Gastrocnemius medialis (tissue), 4 donors: ENCODE measurements at places on chromosomes 12 and 14.

DNA sequence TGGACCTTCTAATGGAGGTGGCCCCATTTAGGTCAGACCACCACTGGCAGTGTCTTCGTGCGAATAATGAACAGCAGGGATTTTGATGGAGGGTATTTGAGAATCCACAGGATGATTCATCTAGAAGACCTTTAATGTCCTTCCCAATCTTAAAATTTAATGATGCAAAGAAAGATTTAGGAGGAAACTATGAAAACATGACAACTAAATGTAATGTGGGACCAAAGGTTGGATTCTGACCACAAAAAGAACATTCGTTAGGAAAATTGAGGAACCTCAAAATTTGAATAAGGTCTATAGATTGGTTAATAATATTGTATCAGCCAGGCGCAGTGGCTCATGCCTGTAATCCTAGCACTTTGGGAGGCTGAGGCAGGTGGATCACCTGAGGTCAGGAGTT, 78.2 kb upstream of the TMPO start:
- H3K27me3 ChIP-seq, result no peaks in the 10 kb centered on the region
- no peaks in the 10 kb centered on the region for H3K4me1 ChIP-seq
- no peak overlapping the region for H3K4me3 ChIP-seq

- no peak overlapping the region for H3K27ac ChIP-seq
- no peaks in the 10 kb centered on the region for H3K27me3 ChIP-seq
- H3K4me1 ChIP-seq, result no peaks in the 10 kb centered on the region
- no peaks in the 10 kb centered on the region for H3K36me3 ChIP-seq
Measured at GRCh38 chr14:38297681-38298080, 41.8 kb upstream of the CLEC14A start.

DNA sequence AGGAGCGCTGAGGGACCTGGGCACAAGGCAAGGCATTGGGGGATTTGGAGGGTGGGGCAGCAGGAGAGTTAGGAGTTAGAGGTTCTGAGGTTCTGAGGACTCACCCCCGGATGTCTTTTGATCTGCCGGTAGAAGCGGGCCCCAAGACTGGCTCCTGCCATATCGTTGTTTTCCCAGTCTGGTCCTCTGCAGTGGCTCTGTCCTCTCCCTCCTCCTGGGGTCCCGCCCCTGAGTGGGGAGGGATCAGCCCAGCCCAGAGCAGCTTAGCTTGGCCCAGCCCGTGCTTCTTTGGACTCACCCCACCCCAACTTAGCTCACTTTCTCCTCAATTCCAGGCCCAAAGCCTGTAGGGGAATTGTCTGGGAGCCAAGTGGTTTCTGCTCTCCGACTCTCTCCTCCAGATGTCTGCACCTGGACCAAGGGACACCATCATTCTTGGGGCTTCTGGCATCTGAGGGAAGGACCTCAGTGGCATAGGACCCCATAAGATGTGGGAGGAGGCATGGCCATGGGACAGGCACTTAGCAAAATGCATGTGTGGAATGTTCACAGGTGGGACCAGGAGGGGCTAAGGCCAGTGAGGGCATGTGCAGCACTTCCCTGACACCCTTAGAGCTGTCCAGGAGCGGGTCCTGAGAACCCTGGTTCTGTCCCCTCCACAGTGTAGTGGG, 7.5 kb downstream of the SHMT2 start:
- DNase-seq, result no peak
- peaks cover 20% of the 10 kb centered on the region for H3K4me1 ChIP-seq
- H3K27me3 ChIP-seq, result peaks cover 21% of the 10 kb centered on the region
- no peaks in the 10 kb centered on the region for H3K36me3 ChIP-seq
- H3K4me3 ChIP-seq, result peak overlapping the region; percentile 17

DNA sequence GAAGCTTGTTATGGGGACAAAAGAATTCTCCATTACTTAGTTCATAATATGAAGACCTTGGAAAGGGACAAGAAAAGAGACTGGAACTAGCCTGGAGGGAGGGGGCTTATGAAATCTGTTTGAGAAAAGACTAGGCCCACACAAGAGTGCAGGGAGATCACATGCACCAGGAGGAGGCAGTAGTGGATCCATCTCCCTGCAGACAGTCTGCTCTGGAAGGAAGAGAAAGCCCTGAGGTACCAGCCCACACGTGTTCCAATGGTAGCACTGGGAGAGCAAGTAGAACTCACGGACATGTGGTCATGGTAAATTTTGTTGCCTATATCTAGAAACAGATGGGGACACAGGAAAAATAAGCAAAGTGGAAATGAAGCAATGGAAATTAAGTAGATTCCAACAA, 445.4 kb downstream of the SOX5 start:
- no peak overlapping the region for H3K27ac ChIP-seq
- no peaks in the 10 kb centered on the region for H3K27me3 ChIP-seq
- no peak overlapping the region for H3K4me3 ChIP-seq
- no peaks in the 10 kb centered on the region for H3K36me3 ChIP-seq
- no peaks in the 10 kb centered on the region for H3K4me1 ChIP-seq

DNA sequence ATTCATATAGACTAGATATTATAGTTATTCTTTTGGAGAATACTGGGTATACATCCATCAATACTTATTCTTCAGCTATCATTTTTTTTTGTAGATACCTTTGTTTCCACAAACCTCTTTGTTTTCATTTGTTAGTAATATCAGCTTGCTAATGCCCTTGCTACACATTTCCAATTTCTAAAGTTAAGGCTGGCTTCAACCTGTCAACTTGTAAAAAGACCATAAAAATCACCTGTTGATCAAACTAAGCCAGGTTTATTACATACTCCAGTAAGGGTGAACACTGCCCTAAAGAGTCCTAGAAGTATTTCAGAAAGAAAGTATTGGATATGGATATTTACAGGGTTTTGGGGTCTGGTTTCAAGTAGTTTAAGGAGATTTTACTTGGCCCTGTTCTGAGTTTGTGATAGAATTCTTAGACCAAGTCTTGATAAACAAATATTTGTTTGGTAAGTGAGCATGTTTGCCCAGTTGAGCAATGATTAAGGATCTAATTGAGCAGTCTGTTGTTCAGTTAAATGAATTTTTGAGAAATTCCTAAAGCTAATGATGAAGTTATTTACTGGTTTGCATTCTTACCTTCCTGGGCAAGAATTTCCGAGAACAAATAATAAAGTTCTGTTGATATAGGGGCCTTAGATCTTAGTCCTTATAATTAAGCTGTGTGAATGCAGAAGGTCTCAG, 52.8 kb upstream of the LRTM2 start:
- no peak overlapping the region for H3K4me3 ChIP-seq
- H3K27ac ChIP-seq, result no peak overlapping the region
- no peaks in the 10 kb centered on the region for H3K36me3 ChIP-seq
- H3K4me1 ChIP-seq, result peaks cover 42% of the 10 kb centered on the region
- DNase-seq, result no peak

- DNase-seq, result no peak
- no peaks in the 10 kb centered on the region for H3K4me1 ChIP-seq
- H3K36me3 ChIP-seq, result peaks cover 10% of the 10 kb centered on the region
Measured at GRCh38 chr12:39364196-39364595, 78.7 kb downstream of the KIF21A start.

- peaks cover 100% of the 10 kb centered on the region for H3K27me3 ChIP-seq
- H3K4me1 ChIP-seq, result peaks cover 22% of the 10 kb centered on the region
- H3K4me3 ChIP-seq, result peak overlapping the region; percentile 26
- no peak for DNase-seq
- no peaks in the 10 kb centered on the region for H3K36me3 ChIP-seq
- no peak overlapping the region for H3K27ac ChIP-seq
Measured at GRCh38 chr14:36656687-36657398, 4.8 kb upstream of the PAX9 start.

GRCh38 chr12:49976557-49976956, 3.8 kb downstream of the AQP6 start:
- no peak overlapping the region for H3K27ac ChIP-seq
- H3K27me3 ChIP-seq, result no peaks in the 10 kb centered on the region
- no peaks in the 10 kb centered on the region for H3K36me3 ChIP-seq
- no peak for DNase-seq

GRCh38 chr12:62288328-62288727, 28.1 kb downstream of the USP15 start:
- H3K36me3 ChIP-seq, result no peaks in the 10 kb centered on the region
- peaks cover 18% of the 10 kb centered on the region for H3K4me1 ChIP-seq
- no peaks in the 10 kb centered on the region for H3K27me3 ChIP-seq
- H3K27ac ChIP-seq, result no peak overlapping the region
- DNase-seq, result no peak

DNA sequence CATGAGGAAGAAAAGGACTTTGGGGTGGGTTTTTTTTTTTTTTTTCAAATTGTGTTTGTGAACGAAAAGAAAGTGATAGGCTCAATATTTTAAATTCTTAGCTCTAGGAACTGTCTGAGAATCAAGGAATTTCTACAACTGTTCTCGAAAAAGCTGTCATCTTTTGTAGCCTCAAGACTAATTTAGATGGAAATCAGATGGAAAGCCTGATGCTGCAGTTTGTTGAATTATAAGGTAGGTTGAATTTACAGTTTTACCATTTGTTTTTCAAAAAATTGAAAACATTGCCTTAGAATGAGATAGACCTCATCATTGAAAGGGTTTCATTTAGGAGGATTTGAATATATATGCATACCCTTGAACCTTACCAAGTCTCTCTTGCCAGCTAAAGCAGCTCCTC, 109.3 kb upstream of the TRHDE start:
- H3K4me3 ChIP-seq, result no peak overlapping the region
- no peak for DNase-seq
- H3K27me3 ChIP-seq, result no peaks in the 10 kb centered on the region
- no peaks in the 10 kb centered on the region for H3K4me1 ChIP-seq
- no peaks in the 10 kb centered on the region for H3K36me3 ChIP-seq
- H3K27ac ChIP-seq, result no peak overlapping the region

DNA sequence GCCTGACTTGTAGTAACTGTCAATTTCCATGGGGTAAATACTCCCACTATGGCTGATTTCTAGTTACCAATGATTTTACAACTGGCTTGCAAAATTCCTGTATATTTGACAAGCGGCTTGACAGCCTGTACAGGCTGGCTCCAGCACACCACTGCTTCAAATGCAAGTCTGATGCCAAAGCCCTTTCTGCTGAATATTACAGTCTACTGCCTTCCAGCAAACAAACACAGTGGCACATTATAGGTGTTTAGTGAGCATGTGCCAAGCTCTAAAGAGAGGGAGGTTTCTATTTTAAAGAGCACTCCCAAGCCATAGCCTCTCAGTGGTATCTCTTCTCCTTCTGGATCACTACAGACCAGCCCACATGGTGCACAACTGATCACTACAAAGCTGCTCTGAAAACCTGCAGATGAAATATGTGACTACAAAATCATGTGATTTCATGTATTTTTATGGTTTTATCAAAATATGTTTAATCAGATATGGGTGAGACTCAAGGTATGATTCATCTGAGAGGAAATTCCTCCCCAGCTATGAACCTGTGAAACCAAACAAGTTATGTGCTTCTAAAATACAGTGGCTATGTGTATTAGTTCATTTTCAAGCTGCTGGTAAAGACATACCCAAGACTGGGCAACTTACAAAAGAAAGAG, 101.5 kb downstream of the RPAP3 start:
- H3K36me3 ChIP-seq, result no peaks in the 10 kb centered on the region
- no peak overlapping the region for H3K27ac ChIP-seq
- no peak for DNase-seq
- H3K27me3 ChIP-seq, result no peaks in the 10 kb centered on the region
- H3K4me3 ChIP-seq, result no peak overlapping the region
- H3K4me1 ChIP-seq, result no peaks in the 10 kb centered on the region

GRCh38 chr12:116861320-116861719, 19.9 kb downstream of the HRK start:
- H3K4me1 ChIP-seq, result no peaks in the 10 kb centered on the region
- no peak overlapping the region for H3K4me3 ChIP-seq
- H3K27me3 ChIP-seq, result peaks cover 6% of the 10 kb centered on the region

- H3K36me3 ChIP-seq, result no peaks in the 10 kb centered on the region
- no peaks in the 10 kb centered on the region for H3K4me1 ChIP-seq
- H3K4me3 ChIP-seq, result no peak overlapping the region
Measured at GRCh38 chr12:60093428-60093827, 497.6 kb downstream of the SLC16A7 start.

GRCh38 chr14:56118611-56119181, 485 bp downstream of the PELI2 start:
- peaks cover 12% of the 10 kb centered on the region for H3K4me1 ChIP-seq
- peak overlapping the region; percentile 80 for H3K4me3 ChIP-seq
- no peaks in the 10 kb centered on the region for H3K36me3 ChIP-seq
- no peak for DNase-seq
- H3K27ac ChIP-seq, result peak overlapping the region; percentile 80

DNA sequence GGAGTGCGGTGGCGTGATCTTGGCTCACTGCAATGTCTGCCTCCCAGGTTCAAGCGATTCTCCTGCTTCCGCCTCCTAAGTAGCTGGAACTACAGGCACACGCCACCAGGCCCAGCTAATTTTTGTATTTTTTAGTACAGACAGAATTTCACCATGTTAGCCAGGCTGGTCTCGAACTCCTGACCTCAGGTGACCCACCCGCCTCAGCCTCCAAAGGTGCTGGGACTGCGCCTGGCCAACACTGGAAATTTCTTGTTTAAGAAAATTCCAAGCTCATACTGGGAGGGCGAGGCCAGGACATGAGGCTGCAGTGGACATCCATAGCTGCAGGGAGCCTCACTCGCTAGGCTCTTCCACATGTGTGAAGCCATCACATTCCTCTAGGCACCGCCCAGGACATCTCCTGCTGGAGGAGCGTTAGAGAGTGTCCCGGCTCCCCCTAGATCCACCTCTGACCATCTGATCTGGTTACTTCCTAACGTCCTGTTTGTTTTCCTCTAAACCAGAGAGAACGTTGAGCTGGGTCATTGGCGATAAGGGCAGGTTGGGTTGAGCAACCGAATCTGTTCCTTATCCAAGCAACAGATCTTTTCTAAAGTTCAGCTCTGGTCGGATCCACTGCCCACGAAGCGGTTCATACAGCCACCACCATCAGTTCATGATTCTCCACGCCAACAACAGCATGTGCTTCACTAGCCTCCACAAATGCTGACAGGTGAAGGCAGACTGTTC, 108.2 kb upstream of the MED13L start:
- no peak overlapping the region for H3K4me3 ChIP-seq
- no peak overlapping the region for H3K27ac ChIP-seq
- no peaks in the 10 kb centered on the region for H3K27me3 ChIP-seq
- DNase-seq, result no peak

- no peaks in the 10 kb centered on the region for H3K36me3 ChIP-seq
- no peaks in the 10 kb centered on the region for H3K27me3 ChIP-seq
- H3K4me3 ChIP-seq, result no peak overlapping the region
- DNase-seq, result peak; percentile 69
Measured at GRCh38 chr14:92475451-92476187, 38.0 kb upstream of the RIN3 start.

DNA sequence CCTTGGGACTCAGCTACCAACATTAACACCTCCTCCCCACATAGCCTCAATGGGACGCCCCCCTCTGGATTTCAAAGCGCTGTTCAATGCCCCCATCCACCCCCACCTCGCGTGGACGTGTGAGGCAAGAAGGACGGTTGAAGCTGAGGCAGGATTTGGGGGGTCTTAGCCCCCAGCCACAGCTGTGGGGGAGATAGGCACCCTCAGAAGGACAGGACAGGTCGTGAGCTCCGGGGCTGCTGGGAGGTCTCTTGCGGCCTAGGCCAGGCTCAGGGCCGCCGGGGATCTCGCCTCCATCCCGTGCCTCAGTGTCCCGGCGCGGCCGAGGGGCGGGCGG, 8.3 kb upstream of the SP7 start:
- H3K27ac ChIP-seq, result peak overlapping the region; percentile 69
- DNase-seq, result no peak
- peak overlapping the region; percentile 90 for H3K4me3 ChIP-seq
- H3K4me1 ChIP-seq, result peaks cover 6% of the 10 kb centered on the region

- no peaks in the 10 kb centered on the region for H3K36me3 ChIP-seq
- H3K27ac ChIP-seq, result no peak overlapping the region
- no peak for DNase-seq
- H3K4me3 ChIP-seq, result no peak overlapping the region
Measured at GRCh38 chr14:99213527-99213971, 58.4 kb downstream of the BCL11B start.

- H3K36me3 ChIP-seq, result no peaks in the 10 kb centered on the region
- H3K27me3 ChIP-seq, result no peaks in the 10 kb centered on the region
- no peaks in the 10 kb centered on the region for H3K4me1 ChIP-seq
- no peak overlapping the region for H3K4me3 ChIP-seq
- no peak for DNase-seq
- H3K27ac ChIP-seq, result no peak overlapping the region
Measured at GRCh38 chr12:61311413-61311812, 948.8 kb upstream of the USP15 start.
